Stimulated activated CD8-positive, alpha-beta memory T cell treated with anti-CD3 and anti-CD28 coated beads, Interleukin-4, amount 100 ng/mL, for 1 hour (primary cell): ENCODE measurements at places on chromosomes 7 and 10.

DNA sequence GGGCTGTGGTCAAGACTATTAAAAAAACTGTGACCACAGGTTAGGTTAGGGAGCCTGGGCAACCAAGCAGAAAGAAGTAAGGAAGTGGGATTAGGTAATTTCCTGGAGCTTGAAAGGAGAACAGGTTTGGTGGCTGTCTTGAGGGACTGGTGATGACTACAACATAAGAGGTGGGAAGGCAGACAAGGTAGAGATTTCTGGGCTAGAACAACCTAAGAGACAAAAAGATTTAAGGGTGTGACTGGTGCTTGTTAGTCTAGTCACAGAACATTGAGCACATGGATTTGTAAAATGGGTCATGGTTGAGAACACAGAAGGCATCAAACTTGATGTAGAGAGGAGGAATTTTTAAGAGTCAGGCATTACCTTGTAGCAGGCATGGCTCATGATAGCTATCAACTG lies 123.7 kb upstream of the ASAH2 start:
- DNase-seq = no peak

DNA sequence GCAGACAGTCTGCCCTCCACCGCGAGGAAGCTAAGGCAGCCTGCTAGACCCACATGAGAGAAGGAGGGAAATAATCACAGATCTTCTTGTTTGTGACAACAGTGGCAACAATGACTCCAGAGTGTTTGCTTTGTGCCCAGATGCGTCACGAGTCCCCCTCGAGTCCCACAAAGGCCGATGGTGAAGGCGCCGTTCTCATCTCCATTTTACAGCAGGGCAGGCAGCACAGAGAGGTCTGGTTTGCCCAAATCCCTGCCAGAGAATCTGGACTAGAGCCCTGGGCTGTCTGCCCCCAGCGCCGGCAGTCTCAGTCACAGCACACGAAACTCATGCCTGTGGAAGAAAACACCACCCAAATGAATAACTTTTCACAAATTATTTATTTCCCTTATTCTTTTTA lies 38.1 kb downstream of the KIAA1549 start:
- DNase-seq = no peak

DNA sequence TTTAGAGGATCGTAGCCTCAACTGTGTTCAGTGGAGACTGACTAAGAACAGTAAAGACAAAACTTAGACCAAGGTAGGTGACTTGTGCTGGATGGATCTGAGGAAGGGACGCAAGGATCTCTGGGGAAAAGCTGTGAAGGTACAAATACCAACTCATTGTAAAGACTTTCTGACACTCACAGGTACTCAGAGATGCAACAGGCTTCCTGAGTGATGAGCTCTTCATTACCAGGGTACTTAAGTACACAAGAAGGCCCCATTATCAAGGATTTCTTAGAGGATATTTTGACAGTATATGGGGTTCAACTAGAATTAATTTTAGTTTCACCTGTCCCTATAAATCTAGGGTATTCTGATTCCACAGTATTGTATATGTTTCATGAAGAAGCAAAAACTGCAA lies 440.7 kb downstream of the PLXDC2 start:
- DNase-seq = no peak

- no peak for DNase-seq
Observed at GRCh38 chr10:21681156-21681555, 147.1 kb downstream of the MLLT10 start.

DNA sequence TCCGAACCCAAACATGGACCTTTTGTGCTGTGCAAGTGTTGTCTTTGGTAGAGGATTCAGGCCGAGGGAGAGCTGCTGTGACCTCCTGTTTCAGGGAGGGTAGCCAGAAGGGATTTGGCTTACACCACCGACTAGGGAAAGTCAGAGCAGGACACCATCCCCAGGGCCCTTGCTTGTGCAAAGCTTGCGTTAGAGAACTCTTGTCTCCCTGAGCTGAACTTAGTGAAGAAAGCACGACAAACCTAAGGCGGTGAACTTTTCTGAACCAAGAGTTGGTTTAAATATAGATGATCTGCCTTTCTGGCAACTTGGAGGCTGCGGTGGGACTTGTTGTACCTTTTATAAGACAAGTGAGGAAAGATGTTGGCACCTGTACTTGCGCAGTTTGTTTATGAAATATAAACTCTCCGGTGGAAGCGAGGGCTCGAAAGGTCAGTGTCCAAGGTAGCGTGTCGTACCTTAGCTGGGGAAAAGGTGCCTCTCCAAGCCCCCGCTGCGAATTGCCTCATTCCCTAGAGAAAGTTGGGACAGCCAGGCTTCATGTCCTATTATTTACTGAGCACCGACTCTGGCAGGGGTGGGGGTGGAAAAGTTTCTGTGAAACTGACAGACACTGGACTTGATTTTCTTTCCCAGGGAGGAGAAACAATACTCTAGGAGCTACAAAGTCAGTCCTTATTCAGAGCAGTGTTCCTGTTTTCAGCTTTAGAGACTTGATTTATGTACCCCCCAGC lies 31.6 kb downstream of the WBP1L start:
- no peak for DNase-seq
